Endothelial cell of umbilical vein (primary cell): ENCODE measurements at places on chromosomes 16 and 17. TPM values are rescaled to one million over a fixed set of nuclear protein-coding genes. Genes with fewer than 3 reads are reported as not detected.

DNA sequence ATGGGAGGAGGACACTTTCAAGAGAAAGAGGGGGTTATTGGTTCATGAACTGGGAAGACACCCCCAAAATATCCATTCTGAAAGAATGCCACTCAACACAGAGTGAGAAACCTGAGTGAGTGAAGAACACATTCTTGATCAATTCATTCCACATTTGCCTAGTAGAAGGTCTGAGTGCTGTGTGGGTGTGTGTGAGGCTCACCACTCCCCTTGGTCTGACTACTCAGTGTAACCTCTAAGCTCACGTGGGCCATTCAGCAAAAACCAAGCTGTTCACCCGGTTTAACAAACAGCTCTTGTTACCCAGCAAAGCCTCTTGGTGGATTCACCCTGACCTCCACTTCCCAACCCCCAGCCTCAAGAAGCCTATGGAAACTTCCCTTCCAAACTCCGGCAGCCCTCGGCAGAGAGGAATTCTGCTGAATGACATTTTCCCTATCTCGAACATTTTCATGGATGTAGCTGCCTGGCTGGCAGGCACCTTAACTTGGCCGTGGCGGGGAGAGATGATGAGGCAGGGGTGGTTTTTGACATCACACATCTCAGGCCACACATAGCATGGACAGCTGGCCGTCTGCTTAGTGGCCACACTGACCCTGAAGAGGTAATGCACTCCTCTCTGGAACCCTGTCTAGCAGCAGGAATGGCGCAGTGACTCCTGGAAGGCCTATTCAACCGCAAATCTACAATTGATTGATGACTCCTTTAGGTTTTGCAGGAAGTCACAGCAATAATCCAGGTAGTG is 11.6 kb downstream of the ST6GALNAC1 start:
- no peak overlapping the region for H3K27ac ChIP-seq
- DNase-seq: no peak
- no peak overlapping the region for H3K4me3 ChIP-seq

DNA sequence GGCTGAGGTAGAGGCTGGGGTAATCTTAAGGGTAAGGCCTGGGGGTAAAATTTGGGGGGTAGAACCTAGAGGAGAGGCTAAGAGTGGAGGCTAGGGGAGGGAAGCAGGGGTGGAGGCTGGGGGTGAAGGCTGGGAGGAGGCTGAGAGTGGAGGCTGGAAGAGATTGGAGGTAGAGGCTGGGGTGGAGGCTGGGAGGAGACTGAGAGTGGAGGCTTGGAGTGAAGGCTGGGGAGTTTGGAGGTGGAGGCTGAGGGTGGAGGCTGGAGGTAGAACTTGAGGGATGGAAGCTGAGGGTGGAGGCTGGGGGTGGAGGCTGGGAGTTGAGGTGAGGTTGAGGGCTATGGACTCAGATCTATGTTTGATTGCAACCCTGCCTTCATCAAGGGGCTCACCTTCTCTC is 333.6 kb downstream of the C16orf95 start:
- no peaks in the 10 kb centered on the region for H3K4me1 ChIP-seq
- peaks cover 2% of the 10 kb centered on the region for H3K27me3 ChIP-seq
- H3K4me3 ChIP-seq: no peak overlapping the region
- H3K36me3 ChIP-seq: no peaks in the 10 kb centered on the region
- H3K27ac ChIP-seq: no peak overlapping the region
- DNase-seq: no peak

C17orf50 gene
- not detected in 2 replicates for total RNA-seq

AGRP gene
- not detected in 2 replicates for total RNA-seq
